ENCODE measurements at places on chromosomes 4 and X. TPM values are rescaled to one million over a fixed set of nuclear protein-coding genes. Genes with fewer than 3 reads are reported as not detected.

ENPEP gene
- 3.0 TPM for total RNA-seq

BMPR1B gene
- 26.1 TPM for total RNA-seq

MID1 gene
- 11.5 TPM for total RNA-seq

SPANXC gene
- not detected for total RNA-seq

GLRA2 gene
- 52.4 TPM for total RNA-seq

ARMCX1 gene
- 80.5 TPM for total RNA-seq

GPRASP2 gene
- total RNA-seq, result 125 TPM

TMEM31 gene
- total RNA-seq, result not detected

IL1RAPL1 gene
- total RNA-seq, result 30.9 TPM

CFAP97 gene
- total RNA-seq, result 68.3 TPM

CCNI gene
- 444 TPM for total RNA-seq

CFAP299 gene
- 4.2 TPM for total RNA-seq

RP2 gene
- 26.3 TPM for total RNA-seq

TCEAL5 gene
- 13.6 TPM for total RNA-seq

PNCK gene
- total RNA-seq, result 52.6 TPM

MXRA5 gene
- 3.9 TPM for total RNA-seq

EDNRA gene
- 11.1 TPM for total RNA-seq

UGT2A3 gene
- total RNA-seq, result not detected

IGSF1 gene
- 13.6 TPM for total RNA-seq

PRKG2 gene
- total RNA-seq, result 7.6 TPM

SPON2 gene
- total RNA-seq, result 5.1 TPM

YY2 gene
- total RNA-seq, result 1.4 TPM

ARHGAP36 gene
- 8.5 TPM for total RNA-seq

IDH3G gene
- total RNA-seq, result 42.0 TPM

RPL39 gene
- 2,362 TPM for total RNA-seq

HSFX4 gene
- total RNA-seq, result not detected

VCX3B gene
- total RNA-seq, result not detected

C1QTNF7 gene
- 0.69 TPM for total RNA-seq

DMRTC1 gene
- total RNA-seq, result 0.46 TPM

VAMP7 gene
- 36.9 TPM for total RNA-seq

C4orf46 gene
- 22.4 TPM for total RNA-seq

EREG gene
- under 0.01 TPM for total RNA-seq

PCDH10 gene
- 173 TPM for total RNA-seq

RTL9 gene
- 1.6 TPM for total RNA-seq

AMTN gene
- not detected for total RNA-seq

NPY2R gene
- 5.3 TPM for total RNA-seq

SPARCL1 gene
- 127 TPM for total RNA-seq

MAGEA4 gene
- not detected for total RNA-seq

NCBP2L gene
- total RNA-seq, result not detected

MAGEC1 gene
- total RNA-seq, result not detected

KANTR gene
- 34.4 TPM for total RNA-seq

ANOS1 gene
- total RNA-seq, result 92.7 TPM

CYTL1 gene
- total RNA-seq, result 0.69 TPM

MAPK10 gene
- total RNA-seq, result 217 TPM

CT55 gene
- total RNA-seq, result not detected

NONO gene
- total RNA-seq, result 275 TPM

ADAMTS3 gene
- 13.1 TPM for total RNA-seq

DCAF8L2 gene
- not detected for total RNA-seq

LARP7 gene
- 32.8 TPM for total RNA-seq

PCYT1B gene
- total RNA-seq, result 28.4 TPM

RPS6KA3 gene
- 28.6 TPM for total RNA-seq
